Stimulated activated CD4-positive, alpha-beta T cell treated with anti-CD3 and anti-CD28 coated beads, Interleukin-1b, Interleukin-23, amount 100 ng/mL, for 1 hour (primary cell): ENCODE measurements at places on chromosomes 2 and 18.

- no peak for DNase-seq
Measured at GRCh38 chr2:110215566-110216158, 3.3 kb upstream of the MTLN start.

- no peak for DNase-seq
Measured at GRCh38 chr2:37672870-37673184, 1.4 kb upstream of the CDC42EP3 start.

- no peak for DNase-seq
Measured at GRCh38 chr2:54558188-54559005, 102.3 kb downstream of the SPTBN1 start.

- DNase-seq, result no peak
Measured at GRCh38 chr2:344811-345210, 56.9 kb upstream of the ALKAL2 start.

DNA sequence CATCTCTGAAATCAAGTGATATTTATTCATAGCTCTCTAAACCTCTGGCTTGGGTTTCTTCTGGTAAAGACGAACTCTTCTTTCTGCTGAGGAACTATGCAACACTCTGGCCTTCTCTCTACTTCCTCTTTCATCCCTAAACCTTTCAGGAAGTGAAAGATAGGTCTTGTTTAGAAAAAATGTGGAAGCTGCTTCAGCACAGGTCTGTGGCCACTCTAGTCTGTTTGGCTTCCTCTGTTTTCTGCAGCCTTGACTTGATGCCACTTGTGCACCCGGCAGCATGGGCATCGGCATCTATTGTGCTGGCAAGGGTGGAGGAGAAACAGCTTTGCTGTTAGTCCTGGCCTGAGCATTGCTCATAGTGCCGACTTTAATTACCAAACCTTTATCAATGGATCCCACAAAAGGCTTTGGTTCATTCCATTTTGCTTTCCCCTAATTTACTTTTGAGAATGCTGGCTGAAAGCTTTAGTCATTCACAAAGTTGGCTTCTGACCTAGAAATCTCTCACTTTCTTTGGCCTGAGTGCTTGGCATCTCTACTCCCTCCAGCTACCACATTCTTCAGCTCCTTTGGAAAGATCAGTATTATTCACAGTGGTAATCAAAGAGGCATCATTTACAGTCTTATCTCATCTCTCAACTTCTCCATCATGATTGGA, 32.0 kb upstream of the GPR39 start:
- no peak for DNase-seq

DNA sequence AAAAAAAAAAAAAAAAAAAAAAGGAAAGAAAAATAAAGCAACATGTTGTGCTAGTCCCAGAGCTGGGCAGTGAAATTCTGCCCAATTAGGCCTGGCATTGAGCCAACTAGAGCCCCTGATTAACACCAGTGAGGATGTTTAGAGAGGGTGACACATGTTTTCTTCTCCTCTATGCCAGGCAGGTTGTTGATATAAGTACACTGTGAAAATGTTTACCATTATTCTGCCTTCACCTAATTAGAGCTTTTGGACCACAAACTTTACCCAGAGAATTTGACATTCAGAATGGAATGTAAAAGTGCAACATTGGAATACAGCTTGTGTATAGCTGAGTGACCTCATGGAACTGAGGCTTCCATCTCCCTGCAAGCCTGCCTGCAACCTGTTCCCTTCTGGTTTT, 95.9 kb upstream of the MSH2 start:
- DNase-seq, result no peak

DNA sequence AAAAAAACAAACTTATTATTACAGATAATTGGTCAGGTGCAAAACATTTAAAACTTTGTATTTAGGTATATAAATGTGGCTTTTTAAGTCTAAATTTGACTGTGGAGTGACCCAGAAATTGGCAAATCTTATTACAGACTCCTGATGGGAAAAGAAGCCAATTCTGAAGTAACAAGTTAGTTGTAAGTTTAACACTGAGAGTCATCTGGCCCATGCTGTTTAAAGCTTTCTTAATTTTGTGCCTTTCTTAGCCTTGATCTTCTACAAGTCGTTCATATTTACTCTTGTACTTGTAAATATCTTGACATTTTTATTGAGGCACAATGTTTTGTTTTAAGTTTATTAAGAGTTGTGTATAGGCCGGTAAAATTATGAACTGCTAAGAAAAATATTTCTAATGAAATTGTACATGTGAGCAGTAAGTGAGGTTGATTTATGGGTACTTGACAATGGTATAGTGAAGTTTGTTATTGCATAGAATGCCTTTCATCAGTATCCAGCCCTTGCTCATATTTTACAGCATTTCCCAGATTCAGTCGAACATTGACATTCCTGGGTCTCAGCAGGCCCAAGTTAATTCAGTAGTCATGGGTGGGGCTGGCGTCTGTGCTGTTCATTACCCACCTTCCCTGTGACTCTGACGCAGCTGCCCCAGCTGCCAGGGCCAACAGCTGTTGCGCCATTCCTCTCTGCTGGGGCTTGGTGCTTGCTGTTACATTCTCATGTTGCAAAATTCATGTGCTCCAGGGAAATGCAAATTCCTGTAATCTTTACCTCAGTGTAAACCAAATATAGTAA, 121.4 kb downstream of the ZNF236 start:
- no peak for DNase-seq

GRCh38 chr2:109537565-109538222, 76.1 kb downstream of the SEPTIN10 start:
- DNase-seq, result no peak

- DNase-seq, result no peak
Measured at GRCh38 chr18:9878095-9878494, 7.7 kb upstream of the TXNDC2 start.

DNA sequence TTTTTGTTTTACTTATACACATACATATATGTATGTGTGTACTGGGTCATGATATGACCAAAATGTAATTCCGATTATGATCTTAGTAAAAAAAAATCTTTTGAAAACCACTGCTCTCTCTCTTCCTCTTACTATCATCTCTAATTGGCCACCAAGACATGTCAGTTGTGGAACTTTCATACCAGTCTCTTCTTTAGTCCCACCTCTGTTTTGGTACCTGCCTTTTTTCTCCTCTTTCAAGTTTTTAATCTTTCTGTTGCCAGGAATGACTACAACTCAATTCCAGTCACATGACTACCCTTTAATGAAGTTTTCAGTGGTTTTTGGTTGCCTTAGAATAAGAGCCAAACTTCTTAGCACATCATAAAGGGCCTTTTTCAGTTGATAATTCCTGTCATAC, 17.1 kb downstream of the RBM44 start:
- DNase-seq, result no peak

DNA sequence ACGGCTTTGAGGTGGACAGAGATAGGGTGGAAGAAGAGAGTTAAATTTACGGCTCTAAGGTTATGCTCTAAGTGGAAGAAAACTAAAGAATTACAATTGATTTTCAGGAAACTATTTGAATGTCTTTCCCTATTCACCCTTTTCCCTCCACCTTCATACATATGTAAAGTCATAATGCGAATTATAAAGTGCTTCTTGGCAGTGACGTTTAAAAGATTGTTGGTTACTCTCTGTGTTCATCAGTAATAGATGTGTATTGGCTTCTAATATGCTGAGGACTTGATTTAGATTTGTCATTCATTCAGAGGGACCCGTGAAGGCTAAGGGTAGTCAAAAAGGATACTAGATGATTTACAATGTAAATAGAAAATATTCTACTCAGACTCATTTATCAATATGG, 63.9 kb downstream of the ARHGAP28 start:
- no peak for DNase-seq

GRCh38 chr2:128901572-128902391, 583.1 kb upstream of the HS6ST1 start:
- no peak for DNase-seq

- no peak for DNase-seq
Measured at GRCh38 chr2:219701847-219702634, 74.6 kb downstream of the SLC4A3 start.

GRCh38 chr2:9285385-9285920, 78.8 kb downstream of the ASAP2 start:
- DNase-seq, result no peak

DNA sequence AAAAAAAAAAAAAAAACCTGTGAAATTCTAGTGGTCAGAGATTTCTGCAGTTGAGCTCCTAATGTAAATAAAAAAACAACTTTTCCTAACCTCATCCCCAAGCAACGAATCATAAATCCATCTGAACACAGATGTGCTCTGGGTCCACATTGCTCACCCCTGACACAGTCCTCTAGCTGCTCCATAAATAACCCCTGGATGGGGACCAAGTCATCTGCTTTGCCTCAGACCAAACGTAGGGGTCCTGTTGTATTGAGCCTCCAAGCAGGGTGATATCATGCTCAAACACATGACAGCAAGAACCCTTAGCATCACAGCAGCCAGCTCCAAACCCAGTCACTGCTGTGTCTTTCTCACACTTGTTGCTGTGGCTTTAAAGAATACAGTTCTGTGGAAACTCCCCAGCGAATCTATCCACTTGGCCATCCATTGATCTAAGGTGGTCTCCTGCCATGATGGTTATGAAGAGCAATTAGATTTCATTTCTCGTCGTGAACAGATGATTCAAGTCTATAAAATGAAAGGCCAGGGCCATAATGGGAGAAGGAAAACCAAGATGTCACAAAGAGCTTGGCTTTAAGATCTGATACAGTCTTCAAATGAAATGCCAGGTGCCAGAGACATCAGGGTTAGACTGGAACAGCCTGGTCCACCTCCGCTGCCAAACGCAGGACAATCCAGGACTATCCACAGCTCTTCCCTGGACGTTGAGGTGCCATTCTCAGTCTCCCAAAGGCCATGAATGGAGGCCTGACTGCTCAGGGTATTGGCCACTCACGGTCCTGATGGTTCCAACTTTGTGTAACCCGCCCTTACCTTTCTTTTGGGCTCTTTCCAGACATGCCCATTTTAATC, 39.0 kb downstream of the TBC1D8 start:
- no peak for DNase-seq

DNA sequence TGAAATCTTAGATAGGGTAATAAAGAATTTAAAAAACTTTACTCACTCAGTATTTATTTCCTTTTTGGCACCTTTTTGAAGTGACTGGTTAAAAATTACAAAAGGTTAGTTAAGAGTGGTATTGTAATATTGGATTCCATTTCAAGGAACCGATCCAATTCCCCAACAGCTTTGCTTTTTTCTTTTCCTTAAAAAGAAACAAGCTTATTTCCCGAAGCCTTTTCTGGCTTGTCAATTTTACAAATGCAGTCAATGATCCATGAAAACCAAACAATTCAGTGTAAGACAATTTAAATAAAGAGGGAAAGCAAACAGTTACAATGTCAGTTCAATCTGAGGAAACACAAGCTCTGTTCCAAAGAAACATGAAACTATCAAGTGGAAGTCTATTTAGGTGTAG, 200.2 kb downstream of the RIT2 start:
- DNase-seq, result no peak

DNA sequence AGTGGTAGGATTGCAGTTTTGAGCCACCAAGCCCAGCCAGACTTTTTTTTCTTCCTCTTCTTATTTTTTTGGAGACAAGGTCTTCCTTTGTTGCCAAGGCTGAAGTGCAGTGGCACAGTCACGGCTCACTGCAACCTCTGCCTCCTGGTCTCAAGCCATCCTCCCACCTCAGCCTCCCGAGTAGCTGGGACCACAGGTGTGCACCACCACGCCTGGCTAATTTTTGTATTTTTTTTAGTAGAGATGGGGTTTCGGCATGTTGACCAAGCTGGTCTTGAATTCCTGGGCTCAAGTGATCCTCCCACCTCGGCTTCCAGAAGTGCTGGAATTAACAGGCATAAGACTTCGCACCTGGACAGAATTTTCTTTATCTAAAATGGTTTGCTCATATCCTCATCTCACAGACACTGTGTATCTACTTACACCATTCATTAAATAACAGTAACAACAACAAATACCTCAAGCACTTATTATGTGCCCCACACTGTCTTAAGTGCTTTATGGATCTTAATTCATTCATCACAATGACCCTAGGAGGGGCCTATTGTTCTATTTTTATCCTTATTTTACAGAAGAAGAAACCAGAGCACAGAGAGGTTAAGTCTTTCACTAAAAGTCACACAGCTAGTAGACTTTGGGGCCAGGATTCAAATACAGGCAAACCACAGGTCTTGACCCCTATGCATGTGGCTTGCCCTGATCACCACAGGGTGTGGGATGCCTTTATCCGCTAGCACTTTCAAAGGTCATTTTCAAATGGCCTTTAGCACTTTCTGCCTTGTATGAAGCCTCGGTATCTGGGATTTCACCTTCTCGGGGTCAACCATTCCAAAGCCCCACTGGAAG, 39.6 kb downstream of the MYCN start:
- no peak for DNase-seq

GRCh38 chr2:152407204-152407721, 72.3 kb downstream of the FMNL2 start:
- DNase-seq, result no peak

- DNase-seq, result no peak
Measured at GRCh38 chr2:100832885-100833284, 12.9 kb downstream of the NPAS2 start.

DNA sequence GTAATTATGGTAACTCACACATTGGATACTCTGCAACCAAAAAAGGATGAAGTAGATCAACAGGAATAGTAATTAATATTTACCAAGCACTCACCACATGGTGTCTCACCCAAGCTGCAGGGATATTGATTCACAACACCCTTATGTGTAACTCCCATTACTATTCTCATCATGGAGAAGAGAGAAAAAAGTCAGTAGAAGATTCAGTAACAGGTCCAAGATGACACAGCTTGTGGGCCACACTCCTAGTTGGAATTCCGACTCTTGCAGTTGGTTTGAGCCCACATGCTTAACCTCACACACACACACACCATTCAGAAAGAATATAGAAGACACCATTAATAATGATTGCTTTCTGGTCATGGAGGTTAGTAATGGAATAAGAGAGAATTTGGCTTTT, 1.7 kb upstream of the MLPH start:
- no peak for DNase-seq

DNA sequence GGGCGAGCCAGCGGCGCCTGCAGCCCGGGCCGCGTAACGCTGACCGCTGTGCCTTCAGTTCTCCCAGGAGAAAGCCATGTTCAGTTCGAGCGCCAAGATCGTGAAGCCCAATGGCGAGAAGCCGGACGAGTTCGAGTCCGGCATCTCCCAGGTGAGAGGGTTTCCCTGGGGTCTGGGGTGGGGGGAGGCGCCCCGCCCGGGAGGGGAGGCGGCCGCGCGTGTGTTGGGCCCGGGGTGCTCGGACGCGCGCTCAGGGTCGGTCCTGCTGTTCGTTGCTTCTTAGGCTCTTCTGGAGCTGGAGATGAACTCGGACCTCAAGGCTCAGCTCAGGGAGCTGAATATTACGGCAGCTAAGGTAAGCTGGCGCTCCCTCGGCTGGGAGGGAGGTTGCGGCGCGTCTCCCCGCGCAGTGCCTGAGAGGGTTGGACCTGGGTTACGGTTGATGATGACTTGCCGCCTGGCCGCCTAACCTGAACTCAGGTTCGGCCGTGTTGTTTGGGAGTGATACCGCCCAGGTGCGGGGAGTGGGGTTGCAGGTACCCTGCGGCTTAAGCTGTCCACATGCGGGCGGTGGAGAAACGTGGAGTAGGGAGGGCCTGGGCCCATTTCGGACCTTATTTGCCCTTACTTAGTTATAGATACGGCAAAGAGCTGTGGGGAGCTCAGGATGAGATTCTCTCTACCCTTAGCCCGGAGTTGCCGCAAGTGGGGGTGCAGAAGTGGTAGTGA, 638 bp downstream of the RPS7 start:
- DNase-seq, result no peak
